ENCODE measurements at places on chromosomes 7 and 10. TPM values are rescaled to one million over a fixed set of nuclear protein-coding genes. Genes with fewer than 3 reads are reported as not detected.

- H3K4me3 ChIP-seq, result no peak overlapping the region
- H3K27me3 ChIP-seq, result no peaks in the 10 kb centered on the region
- H3K4me1 ChIP-seq, result peaks cover 12% of the 10 kb centered on the region
- no peak overlapping the region for H3K27ac ChIP-seq
- H3K36me3 ChIP-seq, result no peaks in the 10 kb centered on the region
- no peak for DNase-seq
Measured at GRCh38 chr7:121479466-121479865, 83.4 kb upstream of the FAM3C start.

GRCh38 chr7:137694405-137694804 lies 152.4 kb downstream of the DGKI start:
- no peaks in the 10 kb centered on the region for H3K4me1 ChIP-seq
- peaks cover 71% of the 10 kb centered on the region for H3K27me3 ChIP-seq
- H3K36me3 ChIP-seq, result no peaks in the 10 kb centered on the region

GRCh38 chr7:95595746-95596197 lies 544 bp downstream of the PDK4 start:
- peaks cover 8% of the 10 kb centered on the region for H3K4me1 ChIP-seq
- peak overlapping the region; percentile 80 for H3K4me3 ChIP-seq
- H3K27me3 ChIP-seq, result no peaks in the 10 kb centered on the region
- DNase-seq, result no peak
- no peak overlapping the region for H3K27ac ChIP-seq

DNA sequence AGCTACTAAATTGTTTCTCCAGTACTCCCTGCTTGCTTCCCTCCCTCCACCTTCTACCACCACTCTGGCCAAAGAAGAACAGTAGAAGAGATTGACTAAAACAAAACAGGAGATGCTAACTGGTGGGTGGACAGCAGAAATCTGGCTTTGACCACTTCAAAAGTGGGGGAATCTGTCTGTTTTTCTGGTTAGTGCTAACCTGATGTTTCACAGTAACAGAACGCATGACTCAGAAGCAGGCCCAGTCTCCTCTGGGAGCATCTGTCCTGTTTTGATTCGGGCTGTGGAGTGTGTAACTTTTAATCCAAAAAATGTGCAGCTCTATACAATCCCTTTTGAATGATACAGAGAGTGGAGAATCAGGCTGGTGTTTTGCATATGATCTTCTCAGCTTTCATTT lies 32.7 kb upstream of the ZNF438 start:
- DNase-seq, result no peak
- H3K36me3 ChIP-seq, result no peaks in the 10 kb centered on the region
- H3K27ac ChIP-seq, result no peak overlapping the region
- peaks cover 2% of the 10 kb centered on the region for H3K4me1 ChIP-seq
- H3K4me3 ChIP-seq, result no peak overlapping the region

GRCh38 chr10:72658696-72659400 lies 33.0 kb upstream of the MICU1 start:
- no peak overlapping the region for H3K4me3 ChIP-seq
- H3K36me3 ChIP-seq, result no peaks in the 10 kb centered on the region

DNA sequence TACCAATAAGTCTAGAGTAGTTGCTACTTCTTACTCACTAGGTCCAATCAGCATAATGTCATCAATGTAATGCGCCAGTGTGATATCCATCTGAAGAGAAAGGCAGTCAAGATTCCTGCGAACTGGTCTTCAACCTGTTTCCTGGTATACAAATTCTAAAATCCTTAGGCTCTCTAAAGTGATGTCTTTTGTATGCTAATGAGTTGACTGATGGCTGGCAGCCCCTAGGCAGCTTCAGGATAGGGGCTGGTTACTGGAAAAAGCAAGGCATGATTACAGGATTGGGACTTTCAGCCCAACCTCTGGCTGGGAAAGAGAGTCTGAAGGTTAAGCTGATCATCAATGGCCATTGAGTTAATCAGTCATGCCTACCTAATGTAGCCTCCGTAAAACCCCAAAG lies 250.2 kb upstream of the PTER start:
- H3K4me1 ChIP-seq, result no peaks in the 10 kb centered on the region
- H3K36me3 ChIP-seq, result no peaks in the 10 kb centered on the region
- H3K27me3 ChIP-seq, result no peaks in the 10 kb centered on the region
- no peak for DNase-seq

The TBC1D12 gene
- total RNA-seq, result 4.5 TPM

The SLC26A5 gene
- total RNA-seq, result 0.86 TPM
